ENCODE measurements at places on chromosomes 13 and 19.

- no peak for DNase-seq
Measured at GRCh38 chr13:79429309-79429708, 23.3 kb upstream of the RBM26 start.

- no peak for DNase-seq
Measured at GRCh38 chr19:33667881-33668280, 46.1 kb downstream of the CHST8 start.

DNA sequence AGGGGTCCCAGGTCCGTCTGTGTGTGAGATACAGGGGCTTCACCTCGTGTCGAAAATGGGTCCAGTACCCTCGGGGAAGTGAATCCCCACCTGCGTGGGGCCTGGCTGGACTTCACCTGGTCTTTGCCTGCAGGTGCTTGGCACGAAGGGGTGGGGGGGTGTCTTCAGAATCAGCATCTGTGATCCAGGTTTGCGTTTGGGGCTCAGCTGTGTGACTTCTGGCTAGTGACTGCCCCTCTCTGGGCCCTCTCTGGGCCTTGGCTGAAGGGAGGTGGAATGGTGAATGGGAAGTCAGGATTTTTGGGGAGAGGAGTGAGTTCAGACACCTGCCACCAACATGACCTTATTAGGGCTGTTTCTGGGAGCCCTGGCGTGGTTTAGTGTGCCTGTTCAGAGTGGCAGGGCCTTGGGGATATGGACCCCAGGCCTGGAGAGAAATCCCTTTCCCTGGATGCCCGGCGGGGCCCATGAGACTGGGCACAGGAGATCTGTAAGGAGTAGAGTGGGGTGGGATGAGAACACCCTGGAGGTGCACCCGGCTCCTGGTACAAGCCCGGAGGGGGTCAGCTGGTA lies 2.7 kb downstream of the CELF5 start:
- DNase-seq = no peak

- no peak for DNase-seq
Measured at GRCh38 chr19:47271949-47272348, 2.7 kb upstream of the INAFM1 start.

GRCh38 chr13:63900406-63900805 lies 2484.8 kb upstream of the PCDH20 start:
- DNase-seq = no peak

DNA sequence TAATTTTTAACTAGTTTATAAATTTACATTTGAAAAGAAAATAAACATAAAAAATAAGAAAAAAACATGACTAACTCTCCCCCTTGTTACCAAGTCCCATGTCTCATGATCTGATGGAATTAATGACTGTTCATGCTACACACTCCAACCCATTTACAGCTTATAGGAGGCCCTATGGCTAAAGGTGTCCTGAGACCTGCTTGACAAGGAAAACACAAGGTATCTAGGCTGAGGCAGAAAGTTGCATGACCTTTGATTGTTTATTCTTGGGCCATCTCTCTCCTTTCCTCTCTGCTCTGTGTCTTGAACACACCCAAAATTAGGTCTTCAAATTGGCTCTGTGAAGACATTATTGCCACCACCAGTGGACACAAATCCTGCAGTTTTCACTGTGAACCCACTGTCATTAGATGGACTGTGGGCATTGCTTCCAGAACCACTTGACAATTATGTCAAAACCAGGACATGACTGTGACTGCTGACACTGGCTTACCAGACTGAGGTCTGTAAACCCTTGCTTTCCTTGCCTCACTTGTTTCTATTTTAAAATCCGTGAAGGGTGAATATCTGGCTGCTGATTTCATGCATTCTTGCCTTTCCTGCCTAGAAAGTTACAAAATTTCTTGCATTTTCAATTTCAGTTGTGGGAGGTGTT lies 386.5 kb upstream of the SPRY2 start:
- no peak for DNase-seq

DNA sequence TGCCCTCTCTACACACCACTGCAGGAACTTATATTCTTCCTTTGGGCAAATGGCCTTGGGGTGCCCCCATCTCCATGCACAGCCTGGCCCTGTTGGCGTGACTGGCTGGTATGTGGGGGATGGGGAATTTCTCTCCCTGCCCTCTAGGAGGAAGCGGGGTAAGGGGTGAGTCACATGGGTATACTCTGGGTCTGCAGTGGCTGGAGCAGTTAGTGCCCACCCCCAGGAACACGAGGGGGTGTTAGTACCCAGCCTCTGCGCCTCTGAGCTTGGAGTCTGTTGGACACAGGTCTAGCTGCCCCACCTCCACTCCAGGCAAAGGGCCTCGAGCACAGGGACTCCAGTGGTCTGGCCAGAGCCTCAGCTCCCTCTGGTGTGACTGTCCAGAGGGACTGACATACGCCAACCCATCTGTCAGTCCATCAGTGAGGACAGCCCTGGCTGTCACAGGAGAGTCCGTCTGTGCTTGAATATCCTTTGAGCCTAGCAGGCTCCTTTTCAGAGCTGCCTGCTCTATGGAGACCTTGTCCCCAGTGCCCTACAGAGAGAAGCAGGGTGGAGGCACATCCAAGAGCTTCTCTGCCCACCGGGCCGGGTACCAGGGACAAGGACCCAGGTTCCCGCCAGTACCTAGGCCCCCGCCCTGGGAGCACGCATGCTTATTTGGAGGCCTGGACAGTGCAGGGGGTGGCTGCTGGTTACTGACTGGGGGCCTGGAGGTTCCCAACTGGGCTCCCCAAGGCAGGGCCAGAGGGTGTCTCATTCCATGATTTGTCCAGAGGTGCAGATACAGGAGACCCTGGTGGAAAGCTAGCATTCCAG lies 66.6 kb downstream of the CHST8 start:
- DNase-seq = no peak

GRCh38 chr13:24741016-24741662 lies 22.8 kb upstream of the RNF17 start:
- DNase-seq = no peak

DNA sequence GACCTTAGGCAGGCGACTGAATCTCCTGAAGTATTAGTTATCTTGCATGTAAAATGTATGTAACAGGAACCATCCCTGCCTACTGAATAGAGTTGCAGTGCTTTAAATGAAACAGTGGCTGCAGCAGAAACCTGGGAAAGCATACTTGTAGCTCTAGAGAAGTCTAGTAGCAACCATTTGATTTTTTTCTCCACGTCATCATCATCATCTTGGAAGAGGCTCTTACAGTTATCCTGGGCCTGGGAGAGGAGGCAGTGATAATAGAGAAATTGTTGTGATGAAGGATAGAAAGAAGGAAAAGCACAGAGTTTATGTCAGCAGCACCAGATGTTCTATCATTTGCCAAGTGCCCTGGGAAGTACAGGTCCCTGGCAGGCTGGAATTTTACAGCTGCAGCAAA lies 377.6 kb downstream of the ITGBL1 start:
- DNase-seq = no peak

DNA sequence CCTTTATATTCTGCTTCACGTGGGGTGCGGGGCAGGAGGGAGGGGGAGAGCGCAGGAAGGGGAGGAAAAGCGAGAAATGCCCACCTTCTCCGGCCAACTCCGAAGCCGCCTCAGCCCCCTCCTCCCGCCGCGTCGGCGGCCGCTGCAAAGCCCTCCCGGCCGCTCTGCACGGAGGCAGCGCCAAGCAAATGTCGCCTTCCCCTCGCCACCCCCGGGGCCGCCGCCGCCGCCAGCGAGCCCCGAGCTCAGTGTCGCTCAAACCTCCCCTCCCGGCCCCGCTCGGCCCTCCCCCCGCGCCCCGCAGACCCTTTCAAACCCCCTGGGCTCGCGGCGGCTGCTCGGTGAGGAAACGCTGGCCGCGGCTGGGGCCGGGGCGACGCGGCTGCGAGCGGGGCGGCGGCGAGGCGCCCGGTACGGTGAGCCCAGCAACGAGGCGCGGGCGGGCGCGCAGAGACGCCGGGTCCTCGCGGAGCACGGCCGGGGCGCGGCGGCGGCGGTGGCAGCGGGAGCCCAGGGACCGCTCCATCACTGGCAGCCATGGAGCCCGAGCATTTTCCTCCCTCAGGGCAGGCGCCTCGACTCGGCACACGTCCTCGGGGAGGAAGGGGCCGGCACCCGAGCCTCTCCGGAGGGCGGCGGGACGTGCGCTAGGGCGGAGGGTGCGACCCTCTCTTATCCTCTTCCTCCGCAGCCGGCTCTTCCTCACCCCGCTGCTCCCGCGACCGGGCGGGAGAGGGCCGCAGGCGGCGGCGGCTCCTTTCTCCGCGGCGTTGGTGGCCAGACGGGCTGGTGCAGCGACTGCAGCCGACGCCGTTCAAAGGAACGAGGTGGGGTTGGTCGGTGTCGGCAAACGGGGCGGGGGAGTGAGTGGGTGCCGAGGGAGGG lies 463 bp upstream of the TSC22D1 start:
- no peak for DNase-seq

GRCh38 chr19:39599116-39599515 lies 3.2 kb upstream of the LGALS13 start:
- DNase-seq = no peak

GRCh38 chr19:11560404-11561051 lies 1.5 kb upstream of the ELOF1 start:
- no peak for DNase-seq

DNA sequence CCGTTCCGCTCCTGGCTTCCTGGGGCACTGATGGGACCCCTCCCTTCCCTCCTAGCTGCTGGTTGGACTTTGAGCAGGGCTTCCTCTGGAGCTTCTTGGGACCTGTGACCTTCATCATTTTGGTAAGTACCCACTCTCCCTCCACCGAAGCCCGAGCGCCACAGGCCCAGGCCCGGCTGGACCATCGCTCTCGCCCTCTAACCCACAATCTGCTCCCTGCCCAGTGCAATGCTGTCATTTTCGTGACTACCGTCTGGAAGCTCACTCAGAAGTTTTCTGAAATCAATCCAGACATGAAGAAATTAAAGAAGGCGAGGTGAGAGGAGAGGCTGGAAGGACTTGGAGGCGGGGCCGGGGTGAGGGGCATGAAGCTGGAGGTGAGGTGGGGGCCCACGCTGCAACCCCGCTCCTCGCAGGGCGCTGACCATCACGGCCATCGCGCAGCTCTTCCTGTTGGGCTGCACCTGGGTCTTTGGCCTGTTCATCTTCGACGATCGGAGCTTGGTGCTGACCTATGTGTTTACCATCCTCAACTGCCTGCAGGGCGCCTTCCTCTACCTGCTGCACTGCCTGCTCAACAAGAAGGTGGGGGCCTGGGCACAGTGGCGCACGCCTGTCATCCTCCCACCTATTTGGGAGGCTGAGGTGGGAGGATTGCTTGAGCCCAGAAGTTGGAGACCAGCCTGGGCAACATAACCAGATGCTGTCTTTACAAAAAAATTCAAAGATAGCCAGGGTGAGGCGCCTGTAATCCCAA lies 12.3 kb downstream of the DDX39A start:
- no peak for DNase-seq

DNA sequence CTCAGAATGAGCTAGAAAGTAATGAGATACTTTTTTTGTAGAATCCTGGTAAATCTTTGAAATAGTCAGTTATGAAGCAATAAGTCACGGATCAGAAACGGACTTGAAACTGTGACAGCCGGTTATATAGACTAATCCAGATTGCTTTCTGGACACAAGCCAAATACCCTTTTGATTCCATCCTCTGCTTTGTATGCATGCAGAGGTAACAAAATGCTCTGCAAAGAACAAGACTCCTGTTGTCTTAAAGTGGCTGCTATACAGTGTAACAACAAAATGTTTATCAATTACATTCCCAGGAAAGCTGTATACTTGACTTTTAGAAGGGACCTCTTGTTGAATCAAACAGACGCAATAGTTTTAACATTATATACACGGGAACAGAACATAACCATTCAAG lies 66.5 kb upstream of the STARD13 start:
- DNase-seq = no peak

GRCh38 chr19:28349604-28350003 lies 863.3 kb downstream of the UQCRFS1 start:
- no peak for DNase-seq

DNA sequence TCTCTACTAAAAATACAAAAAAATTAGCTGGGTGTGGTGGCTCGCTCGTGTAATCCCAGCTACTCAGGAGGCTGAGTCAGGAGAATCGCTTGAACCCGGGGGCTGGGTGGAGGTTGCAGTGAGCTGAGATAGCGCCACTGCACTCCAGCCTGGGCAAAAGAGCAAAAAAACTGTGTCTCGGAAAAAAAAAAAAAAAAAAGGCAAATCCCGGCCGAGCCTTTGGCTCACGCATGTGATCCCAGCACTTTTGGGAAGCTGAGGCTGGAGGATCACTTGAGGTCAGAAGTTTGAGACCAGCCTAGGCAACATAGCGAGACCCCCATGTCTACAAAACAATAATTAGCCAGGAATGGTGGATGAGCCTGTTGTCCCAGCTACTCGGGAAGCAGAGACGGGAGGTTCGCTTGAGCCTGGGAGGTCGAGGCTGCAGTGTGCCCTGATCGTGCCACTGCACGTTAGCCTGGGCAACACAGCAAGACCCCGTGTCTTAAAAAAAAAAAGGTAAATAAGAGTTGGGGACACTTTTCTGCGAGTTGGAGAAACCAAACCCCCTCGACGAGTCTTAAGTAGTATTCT lies 574 bp upstream of the GPX4 start:
- no peak for DNase-seq

DNA sequence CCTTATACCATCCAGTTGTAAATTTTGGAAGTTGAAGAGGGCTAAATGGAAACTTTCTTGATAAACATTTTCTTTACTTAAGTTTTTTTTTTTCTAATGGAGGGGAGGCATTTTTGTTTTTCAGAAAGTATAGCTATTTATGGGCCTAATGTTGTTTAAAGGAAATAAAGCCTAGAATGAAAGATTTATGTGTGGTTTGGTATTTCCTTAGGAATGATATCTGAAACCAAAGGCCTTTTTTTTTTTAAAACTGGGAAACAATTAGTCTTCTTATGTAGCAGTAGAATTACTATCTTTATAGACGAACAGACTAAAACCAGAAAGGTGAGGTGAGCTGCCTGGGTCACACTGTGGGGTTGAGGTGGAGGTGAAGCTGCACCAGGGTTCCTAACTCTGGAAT lies 80.1 kb downstream of the ESD start:
- DNase-seq = no peak

- DNase-seq = no peak
Measured at GRCh38 chr13:112210371-112210770, 143.4 kb downstream of the SOX1 start.

GRCh38 chr13:99208185-99208584 lies 7.5 kb downstream of the UBAC2 start:
- no peak for DNase-seq
